T-helper 2 cell (primary cell): ENCODE measurements at places on chromosomes 6 and 20.

DNA sequence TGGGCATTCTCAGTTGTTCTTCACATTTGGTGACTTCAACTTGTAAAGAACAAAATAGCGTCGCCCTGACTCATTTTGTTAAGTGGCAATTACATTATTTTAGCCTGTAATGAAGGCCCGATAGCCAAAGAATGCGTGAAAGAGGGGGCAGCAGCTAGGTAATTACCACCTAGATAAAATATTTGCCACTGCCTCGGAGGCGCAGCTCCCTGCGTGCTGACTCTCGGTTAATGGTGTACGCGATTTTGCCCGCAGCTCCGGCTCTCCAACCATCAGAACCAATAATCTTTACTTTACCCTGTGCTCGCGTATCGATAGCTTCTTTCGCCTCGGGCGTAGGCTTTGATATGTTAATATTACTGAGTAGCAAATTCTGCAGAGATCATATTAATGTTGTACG, 8.7 kb downstream of the TFAP2D start:
- DNase-seq, result no peak

DNA sequence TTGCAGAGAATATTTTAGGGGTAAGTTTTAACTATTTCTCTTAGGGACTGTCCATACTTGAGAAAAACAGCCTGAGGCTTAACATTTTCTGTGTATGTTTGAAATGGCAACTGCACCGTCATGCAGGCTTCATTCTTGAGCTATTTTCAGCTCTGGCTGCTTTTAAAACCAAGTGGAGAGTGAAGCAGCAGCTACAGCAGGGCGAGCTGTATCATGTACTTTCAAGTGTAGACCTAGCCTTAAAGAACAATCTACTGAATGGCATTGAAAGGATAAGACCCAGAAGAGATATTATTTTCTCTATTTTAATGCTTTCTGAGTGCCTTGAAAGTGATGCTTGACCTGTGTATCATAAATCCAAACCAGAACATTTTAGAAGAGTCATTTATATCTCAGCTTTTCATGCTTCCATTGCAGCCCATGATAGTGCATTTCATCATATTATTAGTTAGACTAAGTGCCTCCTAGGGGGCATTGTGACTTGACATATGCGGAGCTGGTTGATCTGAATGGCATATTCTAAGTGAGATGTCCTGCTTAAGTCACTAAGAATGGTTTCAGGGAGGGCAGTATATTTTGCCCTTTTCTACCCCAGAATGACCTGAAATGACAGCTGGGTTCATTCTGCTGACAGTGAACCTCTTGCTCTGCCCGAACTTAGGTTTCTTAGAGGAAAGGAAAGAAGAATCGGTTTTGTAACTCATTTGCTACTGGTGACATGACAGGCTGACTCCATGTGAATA, 85.3 kb downstream of the NKAIN2 start:
- no peak for DNase-seq

GRCh38 chr6:129672881-129673631, 36.9 kb downstream of the ARHGAP18 start:
- no peak for DNase-seq

- DNase-seq, result no peak
Observed at GRCh38 chr6:39518221-39518620, 195.7 kb upstream of the KCNK16 start.

DNA sequence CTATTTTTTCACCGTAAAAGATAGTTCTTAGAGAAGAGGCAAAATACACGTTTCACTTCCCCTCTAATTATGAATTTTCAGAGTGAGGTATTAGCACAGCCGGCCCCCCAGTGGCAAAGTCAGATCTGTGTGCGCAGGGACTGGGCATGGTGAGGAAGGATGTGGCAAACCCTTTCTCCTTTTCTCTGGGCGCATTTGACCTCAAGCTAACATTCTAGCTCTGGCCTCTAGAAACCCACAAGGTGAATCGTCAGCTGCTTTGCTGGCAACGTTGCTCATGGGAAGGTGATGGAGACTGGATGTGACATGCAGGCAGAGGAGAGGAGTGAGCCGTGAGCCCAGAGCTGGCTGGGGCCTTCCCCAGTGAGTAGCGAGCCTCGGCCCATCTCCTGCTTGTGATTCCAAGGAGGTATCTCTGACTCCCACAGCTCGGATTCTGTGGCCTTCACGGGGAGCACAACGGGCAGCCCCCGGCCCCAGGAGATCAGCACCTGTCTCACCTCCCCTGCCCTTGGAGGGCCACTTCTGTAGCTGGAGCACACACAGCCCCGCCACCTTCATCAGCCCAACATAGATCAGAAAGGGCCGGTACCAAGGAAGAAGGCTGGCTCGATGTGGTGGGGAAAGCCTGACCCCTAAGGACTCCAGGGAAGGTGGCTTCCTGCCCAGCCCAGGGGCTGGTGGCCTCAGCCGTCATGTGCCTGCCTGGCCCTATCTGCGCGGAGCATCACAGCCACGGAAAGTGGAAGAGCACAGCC, 152.8 kb downstream of the TAF4 start:
- no peak for DNase-seq

DNA sequence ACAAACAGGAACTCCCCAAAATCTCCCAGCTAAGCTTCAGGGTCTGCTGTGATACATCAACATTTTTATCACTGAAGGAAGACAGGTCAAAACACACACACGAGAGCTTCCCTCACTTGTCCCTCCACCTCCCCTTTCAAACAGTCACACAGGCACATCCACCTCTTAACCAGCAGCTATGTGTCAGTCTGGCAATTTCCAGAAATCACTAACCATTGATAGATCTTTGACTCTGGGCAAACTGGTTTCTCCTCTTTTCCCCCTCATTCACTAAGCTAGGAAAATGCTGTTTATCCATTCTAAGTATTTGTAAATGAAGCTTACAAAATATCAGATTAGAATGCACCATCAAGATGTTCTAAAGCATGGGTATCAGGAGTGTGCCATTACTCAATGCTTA, 87.8 kb downstream of the DCDC2 start:
- DNase-seq, result no peak

DNA sequence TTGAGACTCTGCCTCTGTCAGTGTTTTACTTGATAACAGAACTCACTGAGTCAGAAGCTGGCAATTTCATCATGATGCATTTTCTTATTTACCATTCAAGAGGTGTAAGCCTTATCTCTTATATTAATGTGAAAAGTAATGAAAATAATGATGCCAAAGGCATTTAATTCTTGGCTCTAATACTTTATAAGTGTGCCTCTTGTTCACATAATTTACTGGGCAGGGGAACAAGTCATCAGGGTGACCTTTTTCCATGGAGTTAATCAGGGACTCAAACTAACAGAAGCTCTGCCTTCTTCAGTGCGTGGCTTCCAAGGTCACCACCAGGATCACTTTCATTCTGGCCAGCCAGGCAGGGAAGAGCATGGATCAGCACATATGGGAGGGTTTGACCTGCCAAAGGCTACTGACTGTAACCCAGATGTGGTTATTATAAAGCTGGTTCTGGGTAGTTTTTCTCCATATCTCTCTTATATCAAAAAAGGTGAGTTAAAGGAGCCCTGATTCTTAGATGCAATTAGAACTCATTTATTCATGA, 5.2 kb upstream of the PLCB1 start:
- no peak for DNase-seq

DNA sequence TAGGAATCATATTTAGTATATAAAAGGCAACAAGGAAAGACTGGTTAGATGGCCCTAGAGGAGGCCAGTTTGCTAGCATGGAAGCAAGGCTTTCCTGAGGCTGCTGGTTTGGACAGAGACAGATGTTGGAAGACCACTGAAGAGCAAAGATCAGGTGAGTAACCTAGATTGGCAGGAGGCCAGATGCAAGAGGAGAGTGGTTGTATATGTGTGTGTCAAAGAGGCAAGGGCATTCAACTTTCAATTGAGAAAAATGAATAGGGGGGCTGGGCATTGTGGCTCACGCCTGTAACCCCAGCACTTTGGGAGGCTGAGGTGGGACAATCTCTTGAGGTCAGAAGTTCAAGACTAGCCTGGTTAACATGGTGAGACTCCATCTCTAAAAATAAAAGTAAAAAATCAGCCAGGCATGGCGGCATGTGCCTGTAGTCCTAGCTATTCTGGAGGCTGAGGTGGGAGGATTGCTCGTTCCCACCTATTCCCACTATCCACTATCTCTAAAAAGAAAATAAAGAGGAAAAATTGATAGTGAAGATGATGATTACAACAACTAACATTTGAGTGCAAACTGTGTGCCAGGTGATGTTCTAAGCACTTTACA, 79.8 kb downstream of the PRDM1 start:
- no peak for DNase-seq

DNA sequence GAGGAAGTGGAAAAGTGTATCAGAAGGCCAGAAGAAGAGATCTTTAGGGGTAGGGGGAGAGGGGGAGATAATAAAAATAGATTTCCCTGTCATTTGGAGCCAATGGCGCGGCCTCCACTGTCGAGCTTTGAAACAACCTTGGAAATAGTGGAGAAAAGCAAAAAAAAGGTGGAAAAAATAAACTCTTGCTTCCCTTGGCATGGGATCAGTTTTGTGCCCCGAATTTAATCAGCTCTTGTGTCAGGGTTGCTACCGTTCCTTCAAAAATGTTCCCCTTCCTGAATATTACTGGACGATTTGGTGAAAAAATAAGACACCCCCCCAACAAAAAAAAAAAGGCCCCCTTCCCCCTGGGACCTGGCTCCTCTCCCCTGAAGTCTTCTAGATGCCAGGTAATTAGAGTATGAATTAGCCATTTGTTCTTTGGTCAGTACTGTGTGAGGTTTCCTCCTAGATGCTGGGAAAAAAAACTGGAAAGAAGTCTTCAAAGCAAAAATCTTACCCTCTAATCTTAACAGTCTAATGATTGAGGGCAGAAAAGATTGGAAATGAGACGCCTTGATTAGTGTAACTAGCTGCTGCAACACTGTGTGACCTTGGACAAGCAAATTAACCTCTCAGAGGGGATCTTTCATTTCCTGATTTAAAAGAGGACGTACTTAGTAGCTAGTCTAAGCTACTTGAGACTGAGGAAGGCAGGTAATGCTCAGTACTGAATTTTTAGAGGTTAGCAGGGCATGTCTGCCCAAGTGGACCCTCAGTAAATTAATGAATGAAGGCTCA, 872 bp upstream of the RBM39 start:
- DNase-seq, result peak; percentile 80

GRCh38 chr20:10553326-10553984, 118.3 kb downstream of the SLX4IP start:
- DNase-seq, result peak; percentile 63

GRCh38 chr6:45717715-45718114, 297.9 kb downstream of the CLIC5 start:
- no peak for DNase-seq

DNA sequence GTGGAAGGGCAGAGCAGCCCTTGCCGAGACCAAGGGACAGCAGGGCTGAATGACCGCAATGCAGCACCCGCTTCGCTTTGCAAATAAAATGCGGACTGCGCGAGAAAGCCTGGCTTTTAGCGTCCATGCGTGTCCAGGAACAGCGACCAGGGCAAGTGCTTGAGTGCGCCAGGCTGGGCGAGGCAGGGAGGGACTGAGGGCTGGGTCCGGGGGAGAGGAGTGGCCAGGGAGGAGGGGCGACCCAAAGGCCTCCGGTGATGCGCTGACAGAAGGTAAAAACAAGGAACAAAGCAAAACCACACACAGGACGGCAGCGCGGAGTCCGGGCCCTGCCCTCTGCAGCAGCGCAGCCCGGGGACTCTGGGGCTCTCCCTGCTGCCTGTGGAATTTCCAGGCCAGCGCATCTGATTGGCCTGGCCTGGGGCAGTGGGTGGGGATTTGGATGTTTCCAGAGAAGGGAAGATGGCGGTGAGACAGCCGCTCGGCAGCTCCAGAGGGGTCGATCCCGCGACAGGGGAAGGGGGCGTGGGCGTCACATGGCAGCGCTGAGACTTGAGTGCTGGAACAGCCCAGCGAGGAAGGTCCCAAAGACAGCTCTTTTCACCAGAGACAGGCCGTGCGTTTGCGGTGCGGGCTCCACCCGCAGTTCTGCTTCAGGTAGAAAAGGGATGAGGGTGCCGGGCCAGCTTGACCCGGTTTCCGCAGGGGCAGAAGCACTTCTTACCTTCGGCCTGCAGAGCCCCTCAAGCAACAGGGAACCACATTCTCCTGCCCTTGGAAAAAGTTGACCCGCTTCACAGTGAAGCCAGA, 51.8 kb downstream of the SSR1 start:
- DNase-seq, result no peak

DNA sequence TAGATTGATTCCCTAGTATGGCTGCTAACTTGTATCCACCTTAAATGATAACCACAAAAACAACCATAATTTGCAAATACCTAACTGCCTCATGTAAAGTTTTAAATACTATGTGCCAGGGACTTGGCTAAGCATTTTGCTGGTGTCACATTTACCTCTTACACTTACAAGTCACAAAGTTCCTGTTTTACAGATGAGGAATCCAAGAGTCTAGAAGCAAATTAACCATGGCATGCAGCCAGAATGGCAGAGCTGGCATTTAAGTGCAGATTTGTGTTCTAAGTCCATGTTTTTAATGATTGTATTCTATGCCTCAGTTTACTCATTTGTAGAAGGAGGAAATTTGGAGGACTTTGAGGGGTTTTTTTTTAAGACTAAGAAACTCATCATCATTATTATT, 696.7 kb downstream of the PTPRT start:
- no peak for DNase-seq

- no peak for DNase-seq
Observed at GRCh38 chr6:131368198-131368911, 204.7 kb upstream of the ARG1 start.

GRCh38 chr20:21376626-21377025, 20.7 kb downstream of the NKX2-4 start:
- DNase-seq, result no peak

DNA sequence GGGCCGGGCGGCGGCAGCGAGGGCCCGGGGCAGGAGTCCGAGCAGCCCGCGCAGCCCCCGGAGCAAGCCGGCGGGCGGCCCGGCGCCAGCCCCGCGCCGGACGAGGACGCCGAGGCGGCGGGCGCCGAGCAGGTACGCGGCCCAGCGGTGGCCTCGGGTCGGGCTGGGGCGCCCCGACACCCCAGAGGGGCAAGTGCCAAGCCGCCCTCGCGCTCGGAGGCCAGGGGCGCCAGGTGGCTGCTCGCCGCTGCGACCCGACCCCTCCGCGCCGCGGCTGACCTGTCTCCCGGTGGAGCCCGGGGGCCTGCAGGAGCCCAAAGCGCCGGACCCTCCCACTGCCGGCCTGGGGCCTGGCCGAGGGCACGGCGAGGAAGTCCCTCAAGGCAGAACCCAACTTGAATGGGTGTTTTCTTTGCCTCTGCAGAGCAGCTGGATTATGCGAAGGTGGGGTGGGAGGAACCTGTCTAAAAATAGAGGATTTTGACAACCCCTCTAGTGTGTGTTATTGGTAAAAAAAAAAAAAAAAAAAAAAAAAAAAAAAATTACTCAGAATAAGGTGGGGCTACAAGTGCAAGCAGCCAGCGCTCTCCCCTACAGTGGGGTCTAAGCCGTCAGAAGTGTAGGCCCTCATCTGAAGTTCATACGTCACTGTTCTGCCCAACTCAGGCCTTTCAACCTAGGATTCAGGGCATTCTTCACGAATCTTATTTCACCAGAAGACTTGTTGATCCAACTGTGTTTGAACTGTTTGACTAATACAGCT, 609 bp downstream of the OGFRL1 start:
- DNase-seq, result no peak

GRCh38 chr20:49167811-49168507, 20.2 kb downstream of the STAU1 start:
- no peak for DNase-seq

- no peak for DNase-seq
Observed at GRCh38 chr6:903761-904160, 210.8 kb upstream of the EXOC2 start.

- DNase-seq, result no peak
Observed at GRCh38 chr6:146295695-146296094, 247.9 kb upstream of the RAB32 start.
